ENCODE measurements at places on chromosomes 11 and 22.

- no peak for DNase-seq
Observed at GRCh38 chr11:36513965-36514364, 3.9 kb upstream of the TRAF6 start.

DNA sequence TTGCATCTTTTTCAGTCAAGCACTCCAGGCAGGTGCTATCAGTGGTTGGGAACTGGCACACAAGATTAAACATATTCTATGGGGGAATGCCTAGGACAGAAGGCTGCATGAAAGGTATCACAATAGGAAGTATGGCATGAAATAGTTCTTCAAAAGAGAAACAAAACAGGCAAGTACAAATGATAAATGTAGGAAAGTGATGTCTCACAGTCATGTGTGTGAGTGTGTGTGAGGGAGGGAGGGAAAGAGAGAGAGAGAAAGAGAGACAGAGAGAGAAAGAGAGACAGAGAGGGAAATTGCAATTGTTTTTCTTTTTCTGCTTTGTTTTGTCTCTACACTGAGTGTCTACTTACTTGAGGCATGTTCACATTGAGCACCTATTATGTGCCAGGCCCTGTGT is 456.3 kb downstream of the MIAT start:
- DNase-seq: no peak

GRCh38 chr11:73622926-73623593 is 23.3 kb upstream of the PLEKHB1 start:
- no peak for DNase-seq

- DNase-seq: no peak
Observed at GRCh38 chr11:103013421-103013820, 57.9 kb upstream of the MMP13 start.

DNA sequence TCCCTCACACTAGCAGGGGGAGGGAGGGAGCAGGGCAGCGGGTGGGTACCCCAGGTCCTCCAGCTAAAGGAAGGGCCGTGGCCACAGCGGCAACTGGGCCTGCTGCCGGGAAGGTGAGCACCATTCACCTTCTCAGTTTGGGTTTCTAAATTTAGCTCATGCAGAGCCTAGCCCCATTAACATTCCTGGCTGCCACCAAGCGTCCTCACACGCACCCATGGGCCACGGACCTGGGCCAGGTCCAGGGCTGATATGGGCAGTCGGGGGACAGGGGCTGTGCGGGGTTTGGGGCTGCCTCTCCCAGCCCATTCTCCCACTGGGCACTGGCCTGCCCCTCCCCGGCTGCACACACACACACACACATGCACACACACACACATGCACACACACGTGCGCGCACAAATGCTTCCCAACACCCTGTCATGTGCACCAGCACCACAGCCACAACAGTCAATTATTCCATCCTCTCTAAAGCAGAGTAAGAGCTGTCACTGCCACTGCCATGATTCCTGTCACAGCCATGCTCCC is 28.7 kb downstream of the SYT7 start:
- no peak for DNase-seq

- no peak for DNase-seq
Observed at GRCh38 chr11:103541186-103541795, 432.1 kb downstream of the DYNC2H1 start.

DNA sequence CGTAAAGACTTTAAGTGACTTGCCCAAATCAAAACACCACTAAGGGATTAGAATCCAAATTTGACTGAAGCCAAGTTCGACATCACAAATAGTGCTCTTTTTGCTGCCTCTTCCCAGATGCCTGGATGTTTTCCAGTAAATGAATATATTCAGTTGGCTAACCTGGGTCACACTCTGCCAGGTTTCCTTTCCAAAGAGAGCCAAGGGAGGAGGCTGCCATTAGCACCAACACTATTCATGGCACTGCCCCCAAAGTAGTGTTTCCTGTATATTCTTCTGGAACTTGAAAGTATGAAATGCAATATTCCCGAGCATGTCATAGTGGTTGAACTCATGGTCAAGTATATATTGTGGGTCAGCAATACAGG is 219.3 kb upstream of the UBASH3B start:
- DNase-seq: no peak

GRCh38 chr11:17743026-17743807 is 8.6 kb downstream of the KCNC1 start:
- no peak for DNase-seq

DNA sequence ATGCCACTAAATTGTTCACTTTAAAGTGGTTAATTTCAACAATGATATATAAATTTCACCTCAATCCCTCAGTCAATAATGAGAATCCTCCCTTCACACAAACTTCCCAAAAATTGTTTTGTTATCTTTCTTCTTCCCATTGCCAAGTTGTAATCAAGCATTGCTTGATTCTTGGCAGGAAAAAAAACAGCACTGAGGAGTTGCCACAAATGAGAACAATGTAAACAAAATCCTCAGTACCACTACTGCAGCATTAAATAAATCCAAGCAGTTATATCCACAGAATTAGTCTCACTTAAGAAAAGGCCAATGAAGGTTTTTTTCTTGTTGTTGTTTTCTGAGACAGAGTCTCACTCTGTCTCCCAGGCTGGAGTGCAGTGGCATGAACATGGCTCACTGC is 38.2 kb downstream of the FAM168A start:
- no peak for DNase-seq

DNA sequence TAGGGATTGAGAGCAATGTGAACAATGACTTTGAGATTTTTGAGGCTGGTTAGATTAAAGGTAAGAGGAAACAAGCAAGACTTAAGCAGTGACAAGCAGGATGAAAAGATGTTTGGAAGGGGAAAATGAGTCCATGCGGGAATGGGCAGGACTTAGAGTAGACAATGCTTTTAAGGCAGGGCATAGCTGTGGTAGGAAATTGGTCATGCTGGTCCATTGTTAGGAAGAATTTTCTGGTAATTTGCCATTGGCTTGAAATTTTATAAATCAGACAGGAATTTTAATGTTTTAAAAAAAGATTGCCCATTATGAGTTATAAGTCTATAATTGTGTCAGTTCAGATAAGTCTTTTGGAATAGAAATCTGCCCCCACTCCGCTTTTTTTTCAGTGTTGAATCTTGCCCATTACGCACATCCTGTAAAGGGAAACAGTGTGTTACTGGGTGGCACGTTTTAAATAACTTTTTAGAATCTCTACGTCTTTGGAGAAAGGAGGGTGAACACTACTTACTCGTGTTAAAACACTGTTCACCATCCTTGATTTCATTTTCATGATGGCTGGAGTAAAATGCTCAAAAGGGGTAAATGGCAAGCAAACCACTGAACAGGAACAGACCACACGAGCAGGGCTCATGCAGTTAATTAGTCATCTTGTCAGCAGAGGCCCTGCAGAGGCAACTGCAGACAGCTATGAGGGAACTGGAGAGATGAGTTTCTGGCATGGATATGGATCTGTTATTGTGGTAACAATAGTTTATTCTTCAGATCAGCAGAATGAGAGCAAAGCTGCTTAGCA is 25.0 kb downstream of the SWAP70 start:
- DNase-seq: no peak

- no peak for DNase-seq
Observed at GRCh38 chr11:126007238-126007637, 55.4 kb downstream of the CDON start.

GRCh38 chr11:122293296-122294023 is 177.4 kb upstream of the BLID start:
- DNase-seq: no peak

DNA sequence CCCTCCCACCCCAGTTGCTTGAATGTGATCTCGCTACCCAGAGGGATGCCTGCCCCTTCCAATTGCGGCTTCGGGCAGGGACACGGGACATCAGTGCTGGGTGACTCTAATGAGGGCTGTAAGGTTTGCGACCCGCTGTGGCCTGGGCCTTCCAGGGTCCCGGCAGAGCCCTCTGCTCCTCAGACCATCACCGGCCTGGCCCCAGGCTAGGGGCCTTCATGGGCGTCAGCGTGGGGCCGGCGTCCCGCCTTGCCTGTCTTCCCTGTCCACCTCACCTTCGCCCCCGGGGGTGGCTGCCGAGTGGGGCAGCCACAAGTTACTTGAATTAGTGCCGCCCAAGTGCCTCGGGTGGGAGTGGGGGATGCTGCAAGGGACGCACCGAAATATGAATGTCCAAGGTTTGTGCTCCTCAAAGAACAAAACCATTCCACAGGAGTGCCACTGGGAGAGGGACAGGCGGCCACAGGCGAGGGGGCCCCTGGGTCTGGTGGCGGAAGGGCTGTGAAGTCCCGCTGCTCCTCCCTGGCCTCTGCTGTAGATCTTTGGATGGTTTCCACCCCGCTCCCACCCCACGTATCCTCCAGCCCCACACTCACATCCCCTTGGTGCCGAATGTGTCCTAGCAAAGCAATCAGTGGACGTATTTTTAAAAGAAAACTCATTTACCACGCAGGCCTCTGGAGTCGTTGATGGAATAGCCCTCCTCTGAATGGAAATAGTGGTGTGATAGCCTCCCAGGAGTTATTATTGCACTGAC is 317.1 kb downstream of the NTM start:
- no peak for DNase-seq

- no peak for DNase-seq
Observed at GRCh38 chr22:41469218-41469851, 418 bp downstream of the ACO2 start.

DNA sequence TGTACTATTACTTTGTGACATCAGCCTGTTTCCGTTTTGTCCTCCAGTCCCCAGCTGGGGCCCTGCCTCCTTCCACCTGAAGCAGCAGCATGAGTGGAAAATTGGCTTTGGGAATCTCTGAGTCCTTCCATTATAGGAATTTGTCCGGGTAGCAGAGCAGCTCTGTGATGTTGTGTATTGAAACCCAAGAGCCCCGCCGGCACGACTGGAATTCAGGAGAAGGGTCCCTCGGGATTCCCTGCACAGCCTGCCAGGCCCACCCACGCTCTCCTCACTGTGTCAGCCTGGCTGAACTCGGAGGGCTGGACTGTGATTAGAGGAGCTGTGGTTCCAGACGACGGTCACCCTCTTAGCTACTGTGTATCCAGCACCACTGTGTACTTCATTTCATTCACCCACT is 18.8 kb upstream of the TSPAN18 start:
- no peak for DNase-seq

- DNase-seq: no peak
Observed at GRCh38 chr11:13209379-13209778, 68.2 kb upstream of the BMAL1 start.

DNA sequence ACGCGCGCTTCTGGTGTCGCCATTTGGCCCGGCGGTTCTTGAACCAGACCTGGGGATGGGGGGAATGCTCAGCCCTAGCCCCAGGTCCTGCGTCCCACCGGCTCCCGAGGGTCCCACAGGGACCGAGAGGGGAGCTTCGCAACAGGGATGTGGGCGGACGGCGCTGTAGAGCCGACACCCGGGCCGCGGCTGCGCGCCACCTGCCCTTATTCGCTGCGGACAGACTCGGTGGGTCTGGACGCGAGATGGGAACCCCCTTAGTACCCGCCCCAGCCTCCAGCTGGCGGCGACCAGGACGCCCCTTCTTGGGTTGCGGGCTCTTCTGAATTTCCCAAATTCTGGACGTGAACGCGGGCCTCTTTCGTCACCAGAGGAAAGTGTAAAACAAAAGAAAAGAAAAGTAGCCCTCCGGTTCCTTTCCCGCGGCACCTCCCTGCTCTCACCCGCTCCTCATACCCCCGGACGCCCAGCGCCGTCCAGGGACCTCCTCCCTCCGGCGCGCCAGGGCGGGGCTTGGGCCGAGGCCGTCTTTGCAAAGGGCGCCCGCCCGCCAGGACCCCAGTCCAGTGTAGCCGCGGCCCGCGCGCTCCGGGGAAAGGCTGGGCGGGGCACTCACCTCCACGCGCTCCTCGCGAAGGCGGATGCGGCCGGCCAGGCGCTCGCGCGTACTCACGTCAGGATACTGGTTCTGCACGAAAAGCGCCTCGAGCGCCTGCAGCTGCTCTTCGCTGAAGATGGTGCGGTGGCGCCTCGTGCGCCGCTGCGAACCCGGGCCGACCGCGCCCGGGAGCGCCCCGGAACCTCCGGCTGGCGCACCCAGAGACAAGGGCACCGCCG is 827 bp downstream of the GSC2 start:
- DNase-seq: no peak

- no peak for DNase-seq
Observed at GRCh38 chr11:128052912-128053641, 534.3 kb downstream of the ETS1 start.

GRCh38 chr11:2299773-2300172 is 1.9 kb downstream of the C11orf21 start:
- no peak for DNase-seq

DNA sequence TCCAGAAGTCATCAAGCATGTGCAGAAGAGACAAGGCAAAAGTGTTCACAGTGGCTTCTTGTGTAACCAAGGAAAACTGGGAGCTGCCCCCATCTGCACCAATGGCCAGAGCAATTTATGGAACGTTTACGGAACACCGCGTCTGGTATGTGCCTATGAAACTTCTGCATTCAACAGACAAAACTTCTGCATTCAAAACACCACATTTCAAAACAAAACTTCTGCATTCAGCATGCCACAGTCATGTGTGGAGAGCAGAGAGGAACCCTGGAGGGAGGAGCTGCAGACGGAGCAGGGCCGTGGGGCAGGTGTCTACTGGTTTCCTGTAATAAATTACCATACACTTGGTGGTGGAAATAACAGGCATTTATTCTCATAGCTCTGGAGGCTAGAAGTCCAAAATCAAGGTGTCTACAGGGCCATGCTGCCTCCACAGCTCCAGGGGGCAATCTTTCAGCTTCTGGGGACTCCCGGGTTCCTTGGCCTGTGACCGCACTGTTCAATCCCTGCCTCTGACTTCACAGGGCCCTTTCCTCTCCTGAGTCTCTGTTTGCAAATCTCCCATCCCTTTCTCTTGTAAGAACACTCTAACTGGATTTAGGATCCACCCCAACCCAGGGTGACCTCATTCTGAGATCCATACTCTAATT is 32.2 kb downstream of the RPL3 start:
- DNase-seq: no peak

DNA sequence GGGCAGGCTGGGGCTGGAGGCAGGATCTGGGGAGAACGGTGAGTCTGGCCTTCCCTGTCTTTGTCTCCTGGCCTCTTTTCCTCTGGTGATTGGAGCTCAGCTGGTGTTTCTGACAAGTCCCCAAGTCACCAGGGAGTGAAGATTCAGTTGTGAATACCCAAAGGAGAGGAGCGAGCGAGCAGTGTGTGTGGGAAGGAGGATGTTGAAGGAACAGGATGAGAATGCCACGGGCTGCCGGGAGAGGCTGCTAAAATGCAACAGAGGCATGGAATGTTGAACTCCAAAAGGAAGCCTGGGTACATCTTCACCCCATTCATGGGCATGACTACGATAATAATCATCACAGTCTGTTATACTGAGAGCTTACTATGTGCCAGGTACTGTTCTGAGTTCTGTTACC is 163.3 kb downstream of the CEP164 start:
- DNase-seq: no peak

DNA sequence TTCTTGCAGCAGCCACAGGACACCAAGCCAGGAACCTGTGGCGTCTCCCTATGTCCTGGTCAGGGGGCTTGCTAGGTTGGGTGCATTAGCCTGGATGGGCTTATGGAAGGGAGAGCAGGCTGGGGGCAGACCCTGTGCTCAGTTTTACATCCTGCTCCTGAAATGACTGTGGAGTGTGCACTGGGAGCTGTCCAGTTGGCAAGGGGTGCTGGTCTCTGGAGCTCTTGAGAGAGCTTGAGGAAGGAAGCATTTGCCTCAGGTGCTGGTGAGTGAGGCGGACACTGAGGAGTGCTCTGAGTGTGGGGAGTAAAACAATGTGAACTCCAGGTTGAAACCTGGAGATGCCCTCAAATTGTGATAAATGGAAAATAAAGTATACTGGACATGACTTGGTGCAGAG is 3.4 kb downstream of the SCGB1D4 start:
- no peak for DNase-seq

GRCh38 chr22:19672054-19672776 is 42.1 kb upstream of the SEPTIN5 start:
- no peak for DNase-seq

- no peak for DNase-seq
Observed at GRCh38 chr11:97430877-97431276, 1041.1 kb downstream of the JRKL start.
